ENCODE measurements at places on chromosomes 13 and 19.

DNA sequence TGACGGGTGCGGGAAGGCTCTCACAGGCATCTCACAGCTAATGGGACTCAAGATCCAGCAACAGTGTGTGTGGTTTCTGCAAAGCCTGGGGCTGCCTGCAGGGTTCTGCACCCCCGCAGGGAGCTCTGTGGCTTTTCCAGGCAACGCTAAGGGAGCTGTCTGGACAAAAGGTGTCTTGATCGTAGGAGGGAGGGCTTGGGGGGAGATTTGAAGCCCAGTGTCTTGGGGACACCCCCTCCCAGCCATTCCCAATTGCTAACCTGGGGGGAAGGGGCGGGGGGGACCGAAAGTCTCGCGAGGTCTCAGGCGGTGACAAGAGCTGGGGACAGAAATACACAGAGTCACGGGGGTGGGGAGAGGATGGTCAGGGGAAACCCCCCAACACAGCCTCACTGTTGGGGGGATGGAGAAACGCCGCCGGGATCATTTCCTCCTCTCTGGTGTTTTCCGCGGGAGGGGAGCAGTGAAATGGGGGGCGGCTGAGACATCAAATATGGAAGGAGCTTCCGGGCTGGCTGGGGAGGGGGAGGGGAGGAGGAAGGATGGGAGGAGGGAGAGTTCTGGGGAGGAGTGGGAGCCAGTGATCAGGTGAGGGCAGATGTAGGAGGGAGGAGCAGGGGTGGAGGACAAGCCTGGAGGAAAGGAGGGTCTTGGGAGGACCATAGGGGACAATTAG, 13.3 kb downstream of the KCNC3 start:
- no peak for DNase-seq

- DNase-seq = no peak
Observed at GRCh38 chr19:1374250-1374577, 9.5 kb upstream of the NDUFS7 start.

DNA sequence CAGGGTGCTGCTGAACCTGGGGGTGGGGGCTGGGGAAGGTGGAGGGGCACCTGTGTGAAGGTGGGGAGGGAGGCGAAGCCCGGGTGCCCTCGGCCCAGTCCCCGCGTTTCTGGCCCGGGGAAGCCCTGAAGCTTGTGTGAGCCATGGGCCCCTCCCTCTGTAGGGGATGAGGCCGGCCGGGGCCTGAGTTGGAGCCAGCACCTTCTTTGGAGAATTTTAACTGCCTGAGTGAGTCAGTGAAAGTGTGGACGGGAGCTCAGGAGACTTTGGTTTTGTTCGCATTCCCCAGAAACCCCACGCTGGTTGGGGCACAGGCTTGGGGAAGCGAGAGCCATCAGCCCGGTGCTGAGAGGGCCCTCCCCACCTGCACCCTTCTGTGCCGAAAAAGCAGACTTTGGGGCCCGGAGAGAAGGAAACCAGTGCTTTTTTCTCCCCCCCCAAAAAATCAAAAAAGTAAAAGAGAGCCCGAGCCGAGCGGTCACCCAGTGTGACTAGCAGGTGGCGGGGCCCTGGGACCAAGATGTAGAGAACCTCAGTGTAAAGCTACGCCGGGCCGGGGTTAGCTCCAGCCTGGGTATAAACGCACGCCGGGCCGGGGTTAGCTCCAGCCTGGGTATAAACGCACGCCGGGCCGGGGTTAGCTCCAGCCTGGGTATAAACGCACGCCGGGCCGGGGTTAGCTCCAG, 45.1 kb downstream of the TMEM255B start:
- DNase-seq = no peak

DNA sequence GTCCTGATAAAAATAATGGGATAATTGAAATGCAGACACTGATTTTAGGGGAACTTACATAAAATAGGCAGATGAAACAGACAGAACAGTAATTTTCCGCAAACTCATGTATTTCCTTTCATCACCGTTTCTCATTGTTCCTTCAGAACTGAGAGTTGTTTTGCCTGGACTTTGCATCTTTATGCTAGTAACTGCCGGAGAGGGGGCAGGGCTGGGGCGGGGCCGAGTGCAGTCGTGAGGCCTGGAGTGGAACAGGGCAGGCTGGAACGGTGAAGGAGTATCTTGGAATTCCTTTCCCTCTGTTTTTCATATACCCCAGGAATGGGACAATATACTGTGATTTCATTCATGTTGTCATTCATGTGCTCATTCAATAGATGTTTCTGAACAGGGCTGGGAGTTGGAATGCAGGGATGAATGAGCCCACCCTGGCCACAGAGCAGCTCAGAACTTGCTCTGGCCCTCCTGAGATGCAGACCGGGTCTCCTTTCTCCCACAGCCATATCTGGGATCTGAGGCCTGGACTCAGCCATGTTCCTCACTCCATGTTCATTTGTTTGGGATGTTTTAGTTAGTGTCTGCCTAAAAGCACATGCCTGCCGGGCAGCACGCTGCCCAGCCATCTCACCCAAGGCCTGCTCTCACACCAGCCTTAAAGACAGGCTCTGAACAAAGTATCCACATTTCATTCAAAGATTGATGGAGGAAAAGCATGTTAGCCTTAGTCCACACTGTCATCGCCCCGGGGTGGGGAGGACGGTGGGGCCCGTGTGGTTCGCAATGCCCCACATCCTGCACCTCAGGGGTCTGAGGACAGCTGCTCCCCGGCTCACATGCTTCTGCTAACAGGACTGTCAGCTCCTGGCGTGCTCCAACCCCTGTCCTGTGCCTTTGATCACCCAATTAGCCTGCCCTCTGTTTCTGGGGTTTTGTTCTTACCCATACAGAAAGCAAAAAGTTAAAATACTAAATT, 92.9 kb downstream of the SOX1 start:
- DNase-seq = no peak

DNA sequence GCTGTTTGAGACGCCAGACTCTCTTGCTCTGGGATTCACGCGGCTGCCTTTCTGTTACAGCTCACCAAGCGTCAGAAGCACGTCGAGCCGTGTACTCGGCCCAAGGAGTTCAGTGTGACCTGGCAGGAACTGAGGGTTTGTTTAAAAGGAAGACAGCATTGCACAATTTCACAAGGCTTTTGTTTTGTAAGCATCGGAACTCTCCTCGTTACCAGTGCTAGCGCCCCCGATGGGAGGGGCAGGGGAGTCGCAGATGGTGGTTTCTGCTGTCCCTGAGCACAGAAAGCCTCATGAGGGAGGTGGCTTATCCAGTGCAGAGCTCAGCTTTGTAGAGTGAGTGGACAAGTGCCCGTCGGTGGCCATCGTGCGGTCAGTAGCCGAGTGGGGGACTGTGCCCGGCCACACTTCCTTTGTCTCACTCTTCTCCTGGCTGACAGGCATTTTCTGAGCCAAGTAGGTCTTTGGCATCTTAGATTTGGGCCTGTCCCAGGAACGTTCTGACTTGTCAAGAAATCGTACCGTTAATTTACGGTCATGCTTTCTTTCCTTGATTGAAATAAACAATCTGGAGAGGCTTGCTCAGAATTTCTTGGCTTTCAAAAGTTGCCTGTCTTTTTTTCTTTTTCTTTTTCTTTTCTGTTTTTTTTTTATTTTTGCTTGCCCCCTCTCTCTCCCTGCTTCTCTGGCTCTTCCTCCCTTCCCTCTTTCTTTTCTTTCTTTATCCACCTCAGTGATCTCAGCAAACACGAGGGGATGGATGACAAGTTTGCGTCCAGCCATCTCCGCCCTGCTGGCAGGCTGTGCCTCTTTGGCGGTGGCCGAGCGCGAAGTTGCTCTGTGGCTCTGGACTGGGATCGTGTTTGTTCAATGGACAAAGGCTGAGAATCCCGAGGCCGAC, 7.7 kb downstream of the KDM4B start:
- DNase-seq = no peak

GRCh38 chr19:10615429-10616023, 9.8 kb upstream of the SLC44A2 start:
- no peak for DNase-seq

DNA sequence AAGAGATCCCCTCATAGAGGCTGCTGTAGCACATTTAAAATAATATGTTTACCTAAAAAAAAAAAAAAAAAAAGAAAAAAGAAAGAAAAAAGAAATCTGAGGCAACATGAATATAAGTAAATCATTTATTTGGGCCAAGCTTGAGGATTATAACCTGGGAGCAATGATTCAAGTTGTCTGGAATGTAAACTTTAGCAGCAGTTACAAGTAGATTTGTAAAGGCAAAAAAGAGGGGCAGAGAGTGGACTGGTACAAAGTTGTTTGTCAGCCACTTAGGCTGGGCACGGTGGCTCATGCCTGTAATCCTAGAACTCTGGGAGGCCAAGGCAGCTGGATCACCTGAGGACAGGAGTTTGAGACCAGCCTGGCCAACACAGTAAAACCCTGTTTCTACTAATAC, 11.3 kb downstream of the ZNF43 start:
- no peak for DNase-seq

DNA sequence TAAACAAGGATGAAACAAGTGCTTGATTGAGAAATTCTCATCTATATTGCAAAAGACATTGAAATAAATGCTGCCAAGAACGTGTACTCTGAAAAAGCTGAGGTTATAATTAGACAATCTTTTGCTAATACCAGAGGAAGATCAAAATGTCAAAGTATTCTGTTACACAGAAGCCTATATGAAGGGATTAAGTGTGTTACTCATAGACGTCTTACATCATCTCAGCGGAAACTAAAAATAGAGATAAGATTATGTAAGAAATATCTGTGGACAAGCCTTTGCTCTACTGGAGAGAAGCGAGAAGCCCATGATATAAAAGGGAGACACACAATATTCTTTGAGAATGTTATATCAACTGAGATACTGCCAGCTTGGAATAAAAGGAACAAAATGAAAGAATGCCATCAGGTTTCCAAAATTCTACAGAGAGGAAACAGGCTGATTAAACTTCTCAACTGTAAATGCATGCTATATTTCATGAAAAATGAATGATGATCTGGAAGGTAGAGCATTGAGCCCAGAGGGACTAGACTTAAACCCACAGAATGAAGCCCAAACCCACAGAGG, 699.0 kb downstream of the GPC5 start:
- no peak for DNase-seq

GRCh38 chr13:97380696-97381095, 53.3 kb upstream of the RAP2A start:
- DNase-seq = no peak

GRCh38 chr13:19632915-19633478, 462 bp upstream of the MPHOSPH8 start:
- DNase-seq = no peak

GRCh38 chr13:55576389-55576788, 1564.3 kb upstream of the PRR20A start:
- DNase-seq = no peak
